CD4-positive, alpha-beta T cell treated with Interleukin-10 for 1 hour (primary cell): ENCODE measurements at places on chromosomes 6 and 20.
A peak's percentile ranks its signal among the peaks of the same experiment; 100 is the strongest.

DNA sequence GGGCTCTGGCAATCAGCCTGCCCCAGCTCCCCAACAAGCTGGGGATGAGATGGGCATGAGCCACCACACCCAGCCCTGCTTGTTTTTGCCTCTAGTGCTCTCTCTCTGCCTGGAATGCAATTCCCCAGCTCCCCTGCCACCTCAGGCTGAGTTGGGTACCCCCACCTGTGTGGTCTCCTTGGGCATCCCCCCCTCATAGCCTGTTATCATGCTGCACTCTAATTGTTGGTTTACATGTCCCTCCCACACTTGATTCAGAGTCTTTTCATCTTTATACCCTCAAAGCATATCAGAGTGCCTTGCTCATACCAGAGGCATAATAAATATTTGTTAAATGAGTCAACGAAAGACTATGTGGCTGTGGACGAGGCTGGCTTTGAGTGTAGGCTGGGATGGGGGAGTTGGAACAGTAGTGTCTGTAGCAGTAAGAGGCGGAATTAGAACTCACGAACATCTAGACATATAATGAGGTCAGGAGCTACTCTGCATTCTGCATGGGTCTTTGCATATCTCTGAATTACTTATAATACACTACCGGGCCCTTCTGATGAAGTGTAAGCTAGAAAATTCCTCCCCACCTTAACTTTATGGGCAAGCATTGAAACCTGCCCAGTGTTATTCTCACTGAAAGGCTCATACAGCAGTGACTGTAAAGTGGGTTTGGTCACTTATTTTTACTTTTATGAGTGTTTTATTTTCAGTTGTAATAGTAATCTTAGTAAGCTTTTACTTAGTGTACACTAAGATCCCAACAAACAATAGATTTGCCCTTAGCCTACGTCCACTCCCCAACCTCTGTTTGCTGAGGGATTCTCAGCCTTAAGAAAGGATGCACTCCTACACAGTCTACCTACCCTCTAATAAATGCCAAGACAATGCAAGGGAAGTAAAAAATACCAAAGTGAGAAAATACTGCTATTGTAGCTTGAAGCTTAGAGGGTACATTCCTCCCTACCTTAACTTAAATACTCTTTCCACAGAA is 58.7 kb downstream of the EDN1 start:
- no peak for DNase-seq

GRCh38 chr6:116876107-116876506 is 935 bp upstream of the RFX6 start:
- DNase-seq, result no peak

DNA sequence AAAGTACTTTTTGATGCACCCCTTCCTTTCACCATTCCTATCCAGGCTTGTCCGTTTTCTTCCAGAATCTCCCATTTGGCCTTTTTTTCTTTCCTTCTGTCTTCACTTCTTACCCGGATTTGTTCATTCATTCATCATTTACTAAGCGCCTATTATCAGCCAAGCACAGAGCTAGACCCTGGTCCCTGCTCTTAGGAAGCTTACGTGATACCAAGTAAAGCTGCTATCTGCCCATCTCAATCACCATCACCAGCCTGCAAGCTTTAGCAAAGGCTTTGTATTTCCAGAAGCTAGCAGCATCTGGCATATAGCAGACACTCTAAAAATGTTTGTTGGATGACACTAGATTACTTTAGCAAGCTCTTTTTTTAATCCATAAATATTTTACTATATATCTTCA is 4.8 kb downstream of the NDRG3 start:
- DNase-seq, result no peak

DNA sequence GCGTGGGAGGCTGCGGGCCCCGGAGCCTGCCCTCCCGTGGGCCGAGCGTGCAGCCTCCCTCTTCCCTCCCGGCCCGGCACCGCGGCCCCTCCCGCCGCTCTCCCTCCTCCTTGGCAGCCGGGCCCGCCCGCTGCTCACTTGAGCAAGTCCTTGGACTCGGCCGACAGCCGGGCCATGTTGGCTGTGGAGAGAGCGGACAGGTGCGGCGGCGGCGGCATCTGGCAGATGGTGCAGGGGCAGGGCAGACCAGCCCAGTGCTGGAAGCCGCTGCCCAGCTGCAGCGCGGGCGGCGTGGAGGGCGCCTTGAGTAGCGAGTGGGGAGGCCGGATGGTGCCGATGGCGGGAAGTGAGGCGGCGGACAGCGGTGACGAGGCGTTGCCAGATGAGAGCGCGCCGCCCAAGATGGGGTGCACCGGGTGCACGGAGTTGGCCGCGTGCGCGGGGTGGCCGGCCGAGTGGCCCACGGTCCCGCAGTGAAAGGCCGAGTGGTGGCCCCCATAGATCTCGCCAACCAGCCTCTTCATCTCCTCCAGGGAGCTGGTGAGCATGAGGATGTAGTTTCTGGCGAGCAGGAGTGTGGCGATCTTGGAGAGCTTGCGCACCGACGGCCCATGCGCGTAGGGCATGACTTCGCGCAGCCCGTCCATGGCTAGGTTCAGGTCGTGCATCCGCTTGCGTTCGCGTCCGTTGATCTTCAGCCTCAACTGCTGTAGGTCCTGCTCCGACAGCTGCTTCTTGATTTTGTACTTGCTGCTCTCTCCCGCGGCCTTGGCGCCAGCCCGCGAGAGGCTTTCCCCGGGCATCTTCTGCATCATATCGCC is 766 bp downstream of the OLIG3 start:
- DNase-seq, result no peak

GRCh38 chr6:136964398-136964797 is 42.3 kb downstream of the SLC35D3 start:
- DNase-seq, result no peak

DNA sequence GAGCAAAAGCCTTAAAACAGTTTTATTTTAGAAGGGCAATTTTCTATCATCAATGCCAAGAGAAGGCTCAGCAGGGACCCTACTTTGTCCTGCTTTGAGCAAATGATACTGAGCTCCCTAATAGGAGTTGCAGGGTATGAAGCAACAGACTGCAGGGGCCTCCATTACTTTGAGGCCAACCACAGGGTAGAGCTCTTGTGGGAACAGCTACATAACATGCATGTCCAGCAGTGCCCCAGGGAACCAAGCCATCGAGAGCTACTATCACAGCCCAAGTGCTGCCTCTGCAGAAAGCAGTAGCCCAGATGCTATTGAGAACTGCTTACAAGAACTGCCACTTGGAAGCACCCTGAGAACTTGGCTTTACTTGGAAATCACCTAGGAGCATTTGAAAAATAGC is 222.1 kb downstream of the LAMA2 start:
- DNase-seq, result no peak

DNA sequence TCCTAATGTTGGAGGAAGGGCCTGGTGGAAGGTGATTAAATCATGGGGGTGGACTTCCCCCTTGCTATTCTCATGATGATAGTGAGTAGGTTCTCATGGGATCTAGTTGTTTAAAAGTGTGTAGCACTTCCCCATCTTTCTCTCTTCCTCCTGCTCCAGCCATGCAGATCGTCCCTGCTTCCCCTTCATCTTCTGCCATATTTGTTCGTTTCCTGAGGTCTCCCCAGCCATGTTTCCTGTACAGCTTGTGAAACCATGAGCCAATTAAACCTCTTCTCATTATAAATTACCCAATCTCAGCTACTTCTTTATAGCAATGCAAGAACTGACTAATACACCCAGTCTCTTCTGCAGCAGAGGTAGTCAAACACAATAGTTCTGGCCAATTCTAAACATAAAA is 5.4 kb downstream of the EPM2A start:
- no peak for DNase-seq

DNA sequence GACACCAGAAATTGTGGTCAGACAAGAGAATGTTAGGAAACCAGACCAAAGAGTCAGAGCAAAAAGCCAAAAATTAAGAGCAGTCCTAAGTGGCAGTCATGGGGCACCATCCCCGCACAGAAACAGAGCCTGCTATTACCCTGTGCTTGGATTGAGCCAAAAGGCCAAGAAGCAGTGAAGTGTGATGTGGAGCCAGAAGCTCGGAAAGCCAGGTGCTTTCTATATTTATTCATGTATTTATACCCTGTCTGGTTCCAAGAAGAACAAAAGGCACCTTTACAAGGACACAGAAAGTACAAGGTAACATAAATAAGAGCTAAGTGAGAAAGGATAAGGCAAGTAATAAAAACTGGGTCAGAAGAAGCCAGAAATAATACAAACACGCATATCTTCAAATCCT is 336.2 kb upstream of the CNR1 start:
- no peak for DNase-seq

GRCh38 chr6:139519097-139519496 is 144.6 kb upstream of the CITED2 start:
- no peak for DNase-seq

- DNase-seq, result no peak
Observed at GRCh38 chr20:40441771-40442170, 247.3 kb downstream of the MAFB start.

DNA sequence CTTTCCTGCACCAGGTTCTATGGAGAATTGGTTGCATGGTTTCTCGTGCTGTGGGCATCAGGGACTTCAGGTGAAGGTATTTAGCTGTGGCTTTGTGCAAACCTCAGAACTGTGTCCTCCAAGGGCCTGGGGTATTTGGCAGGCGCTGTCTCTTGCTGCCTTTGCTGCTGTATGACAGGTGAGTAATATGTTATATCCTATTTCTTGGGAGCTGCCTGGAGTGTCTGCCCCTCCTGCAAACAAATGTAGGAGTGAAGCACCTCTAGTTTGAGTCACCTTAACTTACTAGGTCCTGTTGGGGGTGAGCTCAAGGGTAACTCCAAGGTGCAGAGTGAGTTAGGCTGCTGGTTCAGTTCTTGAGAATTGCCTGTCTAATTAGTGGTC is 177.7 kb upstream of the RNF24 start:
- DNase-seq, result no peak

DNA sequence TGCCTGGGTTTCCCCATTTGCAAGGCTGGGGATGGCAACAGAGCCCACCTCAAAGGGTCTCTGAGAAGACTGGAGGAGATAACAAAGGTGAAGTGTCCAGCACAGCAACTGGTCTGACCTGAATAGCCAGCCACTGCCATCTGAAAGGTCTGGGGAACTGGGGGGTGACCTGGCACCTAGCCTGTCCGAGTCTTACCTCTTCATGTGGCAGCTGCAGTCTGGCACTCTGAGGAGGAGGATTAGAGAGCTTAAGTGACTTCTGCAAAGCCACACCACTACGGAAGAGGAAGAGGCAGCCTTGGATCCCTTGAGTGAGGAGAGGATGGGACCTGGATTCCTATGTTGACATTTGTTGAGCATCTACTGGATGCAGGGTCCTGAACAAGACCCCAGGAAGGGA is 22.2 kb downstream of the C20orf203 start:
- no peak for DNase-seq

DNA sequence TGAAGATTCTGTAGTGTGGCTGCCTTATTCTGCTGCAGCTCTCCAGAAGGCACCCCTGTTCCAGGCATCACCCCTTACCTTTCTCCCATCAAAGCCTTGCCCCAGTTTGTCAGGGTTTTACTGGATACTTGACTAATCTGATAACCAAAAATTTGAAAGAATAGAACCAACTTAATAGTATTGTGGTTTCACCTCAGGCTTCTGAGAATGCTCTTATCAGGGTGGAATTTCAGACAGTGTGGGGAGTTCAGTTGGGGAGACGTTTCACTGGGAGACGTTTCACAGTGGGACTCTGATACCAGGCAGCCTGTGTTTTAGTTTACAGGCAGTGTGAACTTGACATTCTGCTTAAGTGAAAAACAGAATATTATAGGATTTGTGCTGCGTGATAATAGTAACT is 50.5 kb downstream of the SCAND1 start:
- no peak for DNase-seq

- no peak for DNase-seq
Observed at GRCh38 chr6:159302594-159302992, 133.4 kb downstream of the FNDC1 start.

GRCh38 chr6:119459207-119459974 is 109.8 kb upstream of the MAN1A1 start:
- DNase-seq, result no peak

GRCh38 chr6:10610289-10610688 is 84.1 kb downstream of the C6orf52 start:
- no peak for DNase-seq

DNA sequence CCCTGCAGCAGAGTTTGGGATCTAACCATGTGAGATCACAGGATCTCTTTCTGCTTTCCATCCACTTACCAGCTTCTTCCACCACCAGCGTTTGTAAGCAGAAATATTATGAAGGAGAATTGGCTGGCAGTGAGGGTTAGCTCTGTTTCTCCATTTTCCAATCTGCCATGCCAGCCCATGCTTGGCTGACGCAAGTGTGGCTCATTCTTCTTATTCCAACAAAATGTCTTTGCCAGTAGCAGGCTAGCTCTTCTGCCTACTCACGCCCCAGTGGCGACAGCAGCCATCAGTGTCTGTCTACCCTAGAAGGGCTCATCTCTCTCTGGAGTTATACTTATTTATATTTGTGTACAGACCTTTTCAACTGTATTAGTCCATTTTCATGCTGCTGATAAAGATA is 286.2 kb downstream of the FARS2 start:
- DNase-seq, result no peak

- DNase-seq, result no peak
Observed at GRCh38 chr6:158168040-158168289, at the start of gene SERAC1. SERAC1 (minus strand) TSS chr6:158168262; CDS start chr6:158158363, 9,899 bp downstream.

DNA sequence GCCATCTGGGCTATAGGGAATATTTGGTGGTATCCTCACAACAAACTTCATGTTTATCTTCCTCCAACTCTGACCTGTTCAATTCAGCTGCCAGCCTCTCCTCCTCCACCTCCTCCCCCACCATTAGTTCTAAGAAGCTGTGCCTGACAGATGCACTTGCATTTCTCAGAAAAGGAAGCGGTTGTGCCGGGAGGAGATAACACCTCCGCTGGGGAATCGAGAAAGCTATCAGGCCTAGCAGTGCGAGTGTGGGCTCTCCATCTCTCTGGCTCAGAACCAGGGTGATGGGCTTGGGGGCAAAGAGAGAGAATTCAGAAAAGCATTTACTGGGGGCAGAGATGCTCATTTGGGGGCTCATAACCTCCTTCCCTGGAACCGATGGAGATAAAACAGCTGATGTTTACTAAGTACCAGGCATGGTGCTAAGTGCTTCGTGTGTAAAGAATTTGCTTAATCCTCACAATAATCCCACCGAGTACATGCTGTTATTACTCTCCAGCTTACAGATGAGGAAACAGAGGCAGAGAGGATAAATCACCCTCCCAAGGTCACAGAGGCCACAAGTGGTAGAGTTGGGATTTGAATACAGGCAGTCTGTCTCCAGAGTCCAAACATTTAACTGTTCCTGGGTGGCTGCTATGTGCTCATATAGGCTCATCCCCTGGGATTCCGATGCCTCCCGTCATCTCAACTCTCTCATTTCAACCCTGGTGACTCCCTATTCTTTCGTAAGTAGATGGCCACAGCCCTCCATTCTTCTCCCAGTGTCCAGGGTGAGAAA is 38.3 kb downstream of the COX4I2 start:
- peak; percentile 83 for DNase-seq

GRCh38 chr6:40588480-40588879 is 1.3 kb upstream of the LRFN2 start:
- DNase-seq, result no peak

DNA sequence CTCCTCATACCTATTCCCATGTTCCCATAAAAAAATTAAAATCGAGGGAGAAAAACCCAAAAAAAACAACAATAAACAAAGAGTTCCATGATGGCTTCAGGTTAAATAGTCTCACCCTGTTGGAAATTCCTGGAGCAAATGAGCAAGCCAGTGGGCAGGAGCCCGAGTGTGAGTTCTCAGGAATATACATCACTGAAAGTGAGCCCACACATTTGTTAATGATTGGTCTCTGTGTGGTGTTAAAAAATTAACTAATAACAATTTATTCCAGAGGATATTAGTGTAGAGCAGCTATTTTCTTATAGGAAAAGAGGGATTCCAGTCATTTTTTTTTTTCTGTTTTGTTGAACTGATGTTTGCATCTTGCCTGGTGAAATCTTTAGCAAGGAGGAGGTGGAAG is 12.9 kb downstream of the PHACTR3 start:
- DNase-seq, result no peak
